ENCODE measurements at places on chromosomes 13 and 19. TPM values are rescaled to one million over a fixed set of nuclear protein-coding genes. Genes with fewer than 3 reads are reported as not detected.
A peak's percentile ranks its signal among the peaks of the same experiment; 100 is the strongest.

- peak; percentile 31 for DNase-seq
Measured at GRCh38 chr13:100235311-100235901, 146.5 kb downstream of the PCCA start.

GRCh38 chr19:7512400-7512851 lies 3.5 kb upstream of the ZNF358 start:
- DNase-seq: no peak

DNA sequence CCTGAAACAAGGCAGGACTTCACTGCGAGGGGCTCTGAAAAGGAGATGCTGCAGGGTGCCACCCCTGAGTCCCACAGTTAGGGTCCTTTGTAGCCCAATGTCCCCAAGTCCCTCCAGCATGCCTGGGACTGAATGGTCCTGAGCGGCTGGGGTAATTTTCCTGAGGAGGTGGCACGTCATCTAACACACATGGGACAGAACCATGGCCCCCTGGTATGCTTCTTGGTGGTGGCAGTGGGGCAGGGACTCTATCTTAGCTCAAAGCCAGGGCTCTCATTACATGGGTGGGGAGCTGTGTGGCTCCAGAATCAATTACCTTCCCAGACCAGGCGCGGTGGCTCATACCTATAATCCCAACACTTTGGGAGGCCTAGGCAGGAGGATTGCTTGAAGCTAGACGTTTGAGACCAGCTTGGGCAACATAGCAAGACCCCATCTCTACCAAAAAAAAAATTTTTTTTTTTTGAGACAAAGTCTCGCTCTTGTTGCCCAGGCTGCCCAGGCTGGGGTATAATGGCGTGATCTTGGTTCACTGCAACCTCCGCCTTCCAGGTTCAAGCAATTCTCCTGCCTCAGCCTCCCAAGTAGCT lies 7.9 kb upstream of the SLC7A9 start:
- DNase-seq: no peak

DNA sequence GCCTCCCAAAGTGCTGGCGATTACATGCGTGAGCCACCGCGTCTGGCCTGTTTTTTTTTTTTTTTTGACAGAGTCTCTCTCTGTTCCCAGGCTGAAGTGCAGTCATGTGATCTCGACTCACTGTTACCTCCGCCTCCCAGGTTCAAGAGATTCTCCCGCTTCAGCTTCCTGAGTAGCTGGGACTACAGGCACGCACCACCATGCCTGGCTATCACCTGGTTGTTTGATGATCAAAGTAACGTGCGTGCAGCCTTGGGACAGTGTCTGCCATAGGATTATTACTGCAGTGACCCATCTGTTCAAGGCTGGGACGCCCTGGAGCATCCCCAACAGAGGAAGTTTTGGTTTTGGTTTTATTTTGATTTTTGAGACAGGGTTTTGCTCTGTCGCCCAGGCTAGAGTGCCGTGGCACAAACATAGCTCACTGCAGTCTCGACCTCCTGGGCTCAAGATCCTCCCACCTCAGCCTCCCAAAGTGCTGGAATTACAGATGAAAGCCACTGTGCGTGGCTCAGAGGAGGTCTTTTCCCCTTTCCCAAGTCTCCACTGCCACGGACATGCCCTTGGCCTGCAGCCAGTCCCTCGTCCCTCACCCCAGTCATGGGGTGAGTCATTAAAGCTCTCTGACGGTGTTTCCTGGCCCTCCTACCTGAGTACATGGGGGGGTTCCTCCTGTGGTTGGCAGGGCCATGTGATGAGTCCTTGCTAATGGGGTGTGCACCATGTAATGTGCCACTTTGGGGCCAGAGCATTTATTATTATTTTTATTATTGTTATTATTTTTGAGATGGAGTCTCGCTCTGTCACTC lies 65.6 kb downstream of the IER2 start:
- no peak for DNase-seq

DNA sequence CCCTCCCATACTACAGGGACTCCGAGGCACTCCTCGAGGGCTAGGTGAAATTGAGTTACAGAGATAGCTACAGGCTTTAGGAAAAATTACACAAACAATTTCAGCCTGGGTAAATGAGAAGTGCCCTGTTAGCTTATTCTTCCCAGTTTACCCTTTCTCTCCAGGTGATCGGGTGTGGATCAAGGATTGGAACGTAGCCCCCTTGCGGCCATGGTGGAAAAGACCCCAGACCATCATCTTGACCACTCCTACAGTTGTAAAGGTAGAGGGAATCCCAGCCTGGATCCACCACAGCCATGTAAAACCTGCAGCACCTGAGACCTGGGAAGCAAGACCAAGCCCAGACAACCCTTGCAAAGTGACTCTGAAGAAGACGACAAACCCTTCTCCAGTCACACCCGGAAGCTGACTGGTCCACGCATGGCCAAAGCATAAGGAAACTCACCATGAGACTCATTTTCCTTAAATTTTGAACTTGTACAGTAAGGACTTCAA lies 600.6 kb downstream of the UQCRFS1 start:
- DNase-seq: no peak

DNA sequence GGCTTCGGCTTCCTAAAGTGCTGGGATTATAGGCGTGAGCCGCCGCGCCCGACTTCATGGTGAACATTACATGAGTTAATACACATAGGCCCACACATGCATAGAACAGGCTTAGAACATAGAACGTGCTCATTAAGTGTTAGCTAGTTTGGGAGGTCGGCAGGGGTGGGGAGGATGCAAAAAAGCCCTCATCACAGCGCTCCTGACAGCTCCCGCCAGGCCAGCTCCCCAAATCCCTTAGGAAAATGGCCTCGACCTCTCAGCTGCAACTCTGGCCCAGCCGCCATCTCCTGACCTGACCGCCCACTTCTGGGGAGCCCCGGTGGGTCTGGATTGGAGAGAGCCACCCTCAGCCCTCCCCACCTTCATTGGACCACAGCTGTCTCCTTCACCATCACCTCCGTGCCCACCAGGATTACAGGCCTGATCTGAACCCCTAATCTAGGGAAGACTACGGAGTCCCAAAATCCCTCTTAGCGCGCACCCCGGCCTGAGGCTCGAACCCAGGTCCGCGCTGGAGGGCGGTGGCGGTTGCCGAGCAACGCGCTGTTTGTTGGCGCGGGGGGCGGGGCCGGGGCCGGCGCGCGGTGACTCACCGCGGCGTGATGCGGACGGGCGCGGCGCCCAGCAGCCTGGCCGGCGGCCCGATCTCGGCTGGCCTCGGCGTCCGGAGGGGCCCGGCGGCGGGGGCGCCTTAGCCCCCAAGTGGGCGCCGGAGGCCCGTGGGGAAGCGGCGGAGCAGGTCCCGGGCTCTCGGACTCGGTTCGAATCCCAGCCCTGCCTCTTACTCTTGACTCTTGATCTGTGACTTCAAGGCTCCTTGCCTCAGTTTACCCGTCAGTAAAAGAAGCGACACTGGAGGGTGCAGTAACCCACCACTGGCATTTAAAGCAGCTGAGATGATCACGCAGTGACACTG lies 26.7 kb upstream of the NANOS3 start:
- peak; percentile 92 for DNase-seq

- DNase-seq: peak; percentile 33
Measured at GRCh38 chr19:30649934-30650614, 277.9 kb downstream of the ZNF536 start.

GRCh38 chr19:3572855-3573161 lies at the start of gene HMG20B:
Gene HMG20B (plus strand): TSS chr19:3572944. CDS start chr19:3573310, 366 bp downstream.
- DNase-seq: no peak

- DNase-seq: no peak
Measured at GRCh38 chr19:35257113-35257461, 8.3 kb downstream of the LSR start.

- DNase-seq: no peak
Measured at GRCh38 chr13:76634431-76635191, 251.6 kb downstream of the KCTD12 start.

- peak; percentile 47 for DNase-seq
Measured at GRCh38 chr19:49555600-49556411, 24.6 kb downstream of the NOSIP start.

DNA sequence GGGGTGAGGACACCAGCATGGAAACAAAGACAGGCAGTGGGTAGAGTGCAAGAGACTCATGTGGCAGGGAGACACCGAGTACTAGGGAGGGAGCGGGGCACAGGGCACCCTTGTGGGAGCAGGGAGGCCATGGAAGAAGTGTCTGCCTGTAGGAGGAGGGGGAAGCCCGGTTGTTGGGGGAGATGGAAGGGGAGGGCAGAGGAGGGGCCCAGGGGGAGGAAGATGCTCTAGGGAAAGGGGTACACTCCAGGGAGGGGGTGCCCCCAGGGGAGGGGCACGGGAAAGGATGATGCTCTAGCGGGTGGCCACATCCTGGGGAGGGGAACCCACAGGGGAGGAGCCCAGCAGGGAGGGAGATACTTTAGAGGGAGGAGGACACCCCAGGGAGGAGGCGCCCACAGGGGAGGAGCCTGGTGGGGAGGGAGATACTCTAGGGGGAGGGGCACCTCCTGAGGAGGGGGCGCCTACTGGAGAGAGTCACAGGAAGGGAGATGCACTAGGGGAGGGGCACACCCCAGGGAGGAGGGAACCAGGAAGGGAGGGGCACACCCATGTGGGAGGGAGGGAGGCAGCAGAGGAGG lies 24.9 kb downstream of the CPAMD8 start:
- peak; percentile 20 for DNase-seq

The BRSK1 gene
- 1.8 TPM for polyA plus RNA-seq

The FBL gene
- polyA plus RNA-seq: 102 TPM

The C1QTNF9B gene
- 3.1 TPM for polyA plus RNA-seq

The PIBF1 gene
- 7.5 TPM for polyA plus RNA-seq

The TMC4 gene
- 1.6 TPM for polyA plus RNA-seq

The KASH5 gene
- polyA plus RNA-seq: not detected

The IZUMO2 gene
- polyA plus RNA-seq: not detected

The USF2 gene
- 171 TPM for polyA plus RNA-seq

The ZNF667 gene
- 6.9 TPM for polyA plus RNA-seq

The SYCN gene
- not detected for polyA plus RNA-seq

The PROSER1 gene
- polyA plus RNA-seq: 19.9 TPM

The FAM83E gene
- polyA plus RNA-seq: 0.01 TPM

Measured in heart right ventricle (tissue), 16 donors.